ENCODE measurements at places on chromosomes 2 and 18.

DNA sequence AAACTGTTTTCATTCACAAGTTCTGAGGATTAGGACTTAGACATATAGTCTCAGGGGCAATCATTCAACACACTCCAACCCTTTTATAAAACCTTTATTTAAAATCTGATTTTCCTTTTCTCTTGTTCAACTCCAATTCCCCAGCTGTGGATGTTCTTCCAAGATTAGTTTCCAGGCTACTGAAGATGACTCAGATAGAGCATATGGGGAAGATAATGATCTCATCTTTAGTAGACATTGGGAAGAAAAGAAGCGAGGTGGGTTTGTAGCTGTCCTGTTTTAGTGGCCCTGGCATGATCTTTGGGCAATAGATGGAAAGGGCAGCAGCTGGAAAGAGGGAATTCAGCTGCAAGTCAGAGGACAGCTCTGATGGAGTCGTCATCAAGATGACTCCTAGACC, 247.7 kb upstream of the CCDC68 start:
- no peak for DNase-seq

DNA sequence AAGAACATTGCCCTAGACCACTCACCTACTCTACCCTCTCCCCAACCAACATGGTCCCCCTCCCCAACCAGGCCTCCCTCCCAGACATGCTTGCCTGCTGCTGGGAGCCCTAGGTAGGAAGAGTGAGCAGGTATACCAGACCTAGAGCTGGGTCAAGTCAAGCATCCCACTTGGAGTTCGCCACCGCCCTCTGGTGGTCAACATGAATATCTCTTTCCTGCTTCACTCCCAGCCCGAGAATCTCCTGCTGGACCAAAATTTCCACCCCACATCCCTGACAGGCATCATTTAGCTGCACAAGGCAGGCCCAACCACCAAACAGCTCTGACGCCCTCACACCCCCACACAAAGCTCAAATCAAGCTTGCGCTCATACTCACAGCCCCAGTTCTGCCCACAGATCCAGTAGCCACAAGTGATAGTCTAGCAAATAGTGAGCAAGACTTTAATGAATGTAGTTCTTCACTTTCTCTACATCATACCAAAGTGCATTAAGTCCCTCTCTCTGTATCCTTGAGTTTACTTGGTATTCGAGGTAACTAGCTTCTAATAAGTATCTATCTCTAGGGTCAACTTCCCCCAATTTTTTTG, 116.0 kb downstream of the TNS1 start:
- DNase-seq, result peak; percentile 37

DNA sequence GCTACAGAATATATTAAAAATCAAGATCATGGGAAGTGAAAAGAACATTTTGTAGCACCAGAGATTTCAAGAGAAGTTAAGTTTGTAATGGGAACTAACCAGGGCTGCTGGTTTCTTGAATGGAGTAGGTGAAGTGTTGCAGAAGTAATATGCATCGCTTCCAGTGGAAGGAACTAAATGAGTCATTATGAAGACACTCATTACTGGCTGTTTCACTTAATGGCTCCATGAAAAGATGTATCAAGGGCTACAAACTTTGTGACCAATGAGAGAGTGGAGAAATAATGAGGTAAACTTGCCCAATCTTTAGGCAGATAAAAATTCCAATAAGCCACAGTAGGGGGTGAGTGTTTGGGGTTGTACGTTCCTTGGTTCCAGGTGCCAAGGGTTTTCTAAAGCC, 380.4 kb upstream of the POU3F3 start:
- no peak for DNase-seq

- peak; percentile 28 for DNase-seq
Observed at GRCh38 chr2:44974064-44974715, 32.7 kb downstream of the SIX3 start.

DNA sequence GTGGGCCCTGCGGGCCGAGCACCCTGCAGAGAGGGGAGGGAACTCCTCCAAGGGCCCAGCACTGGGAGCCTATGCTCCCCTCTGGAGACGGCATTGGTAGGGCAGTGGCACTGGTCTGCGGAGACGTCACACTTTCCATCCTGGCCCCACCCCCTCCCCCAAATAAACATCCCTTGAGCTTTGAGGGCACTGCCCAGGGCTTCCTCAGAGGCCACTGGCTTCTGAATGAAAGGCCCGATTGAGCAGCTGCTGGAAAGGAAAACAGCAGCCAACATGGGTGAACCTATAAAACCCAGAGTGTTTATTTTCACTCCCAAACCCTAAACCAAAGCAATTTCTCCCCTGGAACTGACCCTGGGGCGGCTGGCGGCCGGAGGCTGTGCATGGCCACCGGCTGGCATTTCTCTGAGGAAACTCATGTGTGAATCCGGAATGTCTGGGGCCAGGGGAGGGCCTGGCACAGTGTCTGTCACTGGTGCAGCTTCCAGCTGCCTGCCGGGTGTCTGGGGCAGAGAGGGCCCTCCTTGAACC, 138.9 kb downstream of the DYSF start:
- peak; percentile 32 for DNase-seq

- DNase-seq, result no peak
Observed at GRCh38 chr2:134268265-134268664, 14.4 kb downstream of the MGAT5 start.

DNA sequence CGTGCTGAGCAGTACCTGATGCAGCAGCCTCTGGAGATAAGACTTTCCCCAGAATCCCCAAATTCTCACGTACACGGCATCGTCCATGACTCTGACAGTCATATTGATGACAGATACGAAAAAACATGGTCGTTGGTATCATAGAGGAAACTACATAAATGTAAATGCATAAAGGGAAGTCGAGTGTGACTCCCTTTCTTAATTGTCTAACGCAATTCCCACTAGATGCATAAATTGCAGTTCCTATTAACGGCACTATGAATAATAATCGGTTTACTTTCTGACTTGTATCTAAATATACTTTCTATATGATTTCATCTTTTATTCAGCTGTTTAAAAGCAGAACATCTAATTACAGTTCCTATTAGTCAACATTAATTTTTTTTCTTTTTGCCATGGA, 322.6 kb upstream of the REV1 start:
- DNase-seq, result no peak
